ENCODE measurements at places on chromosomes 3 and 15. TPM values are rescaled to one million over a fixed set of nuclear protein-coding genes. Genes with fewer than 3 reads are reported as not detected.
A peak's percentile ranks its signal among the peaks of the same experiment; 100 is the strongest.

GRCh38 chr15:58074452-58074851 is 8.9 kb upstream of the ALDH1A2 start:
- no peak for DNase-seq

- no peak for DNase-seq
Observed at GRCh38 chr3:107487490-107487889, 35.3 kb upstream of the BBX start.

- no peak for DNase-seq
Observed at GRCh38 chr15:54566654-54567053, 588.4 kb downstream of the UNC13C start.

DNA sequence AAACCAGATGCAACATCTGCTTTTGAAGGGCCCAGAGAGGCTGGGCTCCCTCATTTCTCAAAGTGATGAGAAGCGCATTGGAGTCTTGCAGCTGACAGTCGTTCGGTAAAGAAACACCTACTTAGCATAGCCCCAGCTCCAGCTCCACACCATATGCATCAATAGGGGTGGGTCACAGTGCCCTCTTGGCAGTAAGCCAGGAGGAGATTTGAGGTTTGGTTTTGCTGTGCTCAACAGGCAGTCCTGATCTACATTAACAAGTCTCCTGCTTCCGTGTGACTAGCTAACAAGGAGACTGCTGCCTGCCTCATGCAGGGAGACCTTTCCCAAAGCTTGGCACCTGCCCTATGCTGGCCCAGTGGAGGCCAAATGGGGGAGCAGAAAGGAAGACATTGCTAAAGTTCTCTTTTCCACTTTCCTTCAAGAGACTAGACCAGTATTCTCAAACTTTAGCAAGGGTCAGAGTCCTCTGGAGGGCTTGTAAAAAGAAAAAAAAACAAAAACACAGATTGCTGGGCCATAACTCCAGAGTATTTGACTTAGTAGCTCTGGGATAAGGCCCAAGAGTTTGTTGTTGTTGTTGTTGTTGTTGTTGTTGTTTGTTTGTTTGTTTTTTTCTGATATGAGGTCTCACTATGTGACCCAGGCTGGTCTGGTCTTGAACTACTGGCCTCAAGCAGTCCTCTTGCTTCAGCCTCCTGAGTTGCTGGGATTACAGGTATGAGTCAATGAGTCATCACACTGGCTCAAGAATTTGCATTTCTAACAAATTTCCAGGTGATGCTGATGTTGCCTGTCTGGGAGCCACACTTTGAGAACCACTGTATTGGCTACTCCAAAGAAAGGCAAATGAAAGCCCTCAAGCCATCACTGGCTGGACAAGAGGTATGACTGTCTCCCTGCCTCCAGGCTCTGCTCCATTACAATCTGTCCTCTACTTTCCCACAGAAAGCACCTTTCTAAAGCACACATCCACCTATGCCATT is 294.9 kb downstream of the RORA start:
- no peak for DNase-seq

GRCh38 chr3:53589201-53589600 is 94.8 kb downstream of the CACNA1D start:
- no peak for DNase-seq

DNA sequence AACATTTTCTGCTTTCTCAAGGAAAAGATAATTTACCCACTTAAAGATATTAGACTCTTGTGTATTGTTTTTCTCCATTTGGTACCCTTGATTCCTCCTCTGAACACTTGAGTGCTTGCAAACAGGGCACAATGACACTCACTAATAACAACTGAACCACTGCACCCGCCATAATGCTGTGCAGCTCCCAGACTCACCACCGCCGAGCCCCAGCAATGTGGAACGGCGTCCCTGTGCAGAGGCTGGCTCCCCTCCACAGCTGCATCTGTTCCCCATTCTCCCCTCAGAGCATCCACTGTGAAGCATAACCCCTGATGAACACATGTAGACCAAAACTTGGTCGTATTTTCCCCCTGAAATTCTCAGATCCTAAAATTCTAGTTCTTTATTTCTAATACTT is 276.2 kb upstream of the PLSCR5 start:
- DNase-seq, result no peak

GRCh38 chr15:62912808-62913207 is 129.7 kb upstream of the TPM1 start:
- DNase-seq, result no peak

DNA sequence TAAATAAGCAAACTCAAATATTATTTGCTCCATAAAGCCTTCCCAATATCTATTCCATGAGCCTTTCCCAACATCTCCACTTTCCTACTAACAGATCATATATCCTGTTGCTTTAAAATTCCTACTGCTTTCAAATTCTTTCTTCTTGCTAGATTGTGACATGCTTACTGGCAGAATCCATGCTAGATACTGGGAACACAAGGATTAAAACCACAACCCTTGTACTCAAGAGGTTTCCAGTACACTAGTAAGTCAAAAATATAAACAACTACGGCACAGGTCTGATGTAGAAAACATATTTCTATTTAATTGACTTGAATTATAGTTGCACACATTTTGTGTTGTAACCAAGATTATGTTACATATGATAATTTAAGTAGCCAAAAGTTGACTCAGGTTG is 275.0 kb downstream of the ZBTB20 start:
- no peak for DNase-seq

DNA sequence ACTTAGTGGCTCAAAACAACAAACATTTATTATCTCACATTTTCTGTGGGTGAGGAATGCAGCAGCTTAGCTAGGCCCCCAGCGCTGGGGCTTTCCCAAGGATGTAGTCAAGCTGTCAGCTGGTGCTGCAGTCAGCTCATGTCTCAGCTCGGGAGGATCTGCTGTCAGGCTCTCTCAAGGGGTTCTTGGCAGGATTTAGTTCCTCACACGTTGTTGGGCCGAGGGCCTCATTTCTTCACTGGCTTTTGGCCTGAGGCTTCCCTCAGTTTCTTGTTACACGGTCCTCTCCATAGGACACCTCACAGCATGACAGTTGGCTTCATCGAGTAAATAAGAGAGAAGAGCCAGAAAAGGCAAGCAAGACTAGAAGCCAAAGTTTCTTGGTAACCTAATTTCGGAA is 13.7 kb upstream of the U2SURP start:
- DNase-seq, result no peak

- DNase-seq, result no peak
Observed at GRCh38 chr3:34072297-34072696, 273.9 kb downstream of the PDCD6IP start.

- no peak for DNase-seq
Observed at GRCh38 chr3:45683417-45684326, 5.5 kb upstream of the SACM1L start.

DNA sequence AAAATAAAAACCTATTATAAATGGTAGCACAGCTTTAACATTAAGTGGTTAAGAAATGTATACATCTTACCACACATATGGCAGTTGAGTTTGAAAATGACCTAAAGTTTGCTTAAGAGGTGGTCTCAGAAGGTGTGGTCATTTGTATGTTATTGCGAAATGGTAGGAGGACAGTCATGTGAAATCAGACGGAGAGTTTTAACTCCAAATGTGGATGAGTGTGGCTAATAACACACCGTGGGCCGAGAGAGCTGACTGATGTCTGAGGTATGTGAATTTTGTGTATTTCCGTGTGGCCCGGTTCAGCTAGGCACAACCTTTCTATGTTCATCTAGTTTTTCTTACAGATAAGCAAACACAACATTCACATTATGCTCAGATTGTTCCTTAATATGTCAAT is 71.9 kb downstream of the ARNT2 start:
- DNase-seq, result no peak

- no peak for DNase-seq
Observed at GRCh38 chr3:63937661-63938651, 25.8 kb upstream of the SCAANT1 start.

GRCh38 chr3:36893826-36894225 is 51.0 kb downstream of the TRANK1 start:
- DNase-seq, result no peak

- no peak for DNase-seq
Observed at GRCh38 chr15:65791335-65792137, 557 bp downstream of the DENND4A start.

DNA sequence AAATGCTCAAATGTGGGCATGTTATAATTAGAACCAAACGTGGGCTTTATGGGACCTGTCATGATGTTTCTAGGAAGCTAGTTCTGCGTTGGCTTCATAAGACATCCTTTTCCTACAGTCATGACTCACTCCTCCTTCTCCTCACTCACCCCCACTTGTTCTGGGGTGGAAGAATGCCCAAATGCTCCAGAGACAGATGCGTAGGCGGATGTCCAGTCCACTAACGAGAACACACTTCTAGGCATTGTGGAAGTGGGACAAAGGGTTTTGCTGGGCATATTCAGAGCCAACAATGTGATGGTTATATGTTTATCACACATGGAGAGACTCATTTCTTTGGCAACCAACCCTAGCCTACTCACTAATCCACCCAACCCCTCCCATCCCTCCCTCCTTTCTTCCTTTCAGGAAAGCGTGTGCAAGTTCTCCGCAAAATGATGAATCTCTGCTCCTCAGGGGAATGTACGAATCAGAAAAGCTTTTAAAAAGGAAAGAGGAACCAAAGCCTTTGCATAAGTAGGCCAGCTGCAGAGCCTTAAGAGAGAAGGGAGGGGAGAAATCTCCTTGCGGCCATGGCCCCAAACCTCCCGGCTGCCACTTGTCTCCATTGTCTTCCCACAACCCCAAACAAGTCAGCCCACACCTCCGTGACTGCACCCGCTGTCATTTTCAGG is 123.0 kb upstream of the SPRED1 start:
- peak; percentile 9 for DNase-seq

DNA sequence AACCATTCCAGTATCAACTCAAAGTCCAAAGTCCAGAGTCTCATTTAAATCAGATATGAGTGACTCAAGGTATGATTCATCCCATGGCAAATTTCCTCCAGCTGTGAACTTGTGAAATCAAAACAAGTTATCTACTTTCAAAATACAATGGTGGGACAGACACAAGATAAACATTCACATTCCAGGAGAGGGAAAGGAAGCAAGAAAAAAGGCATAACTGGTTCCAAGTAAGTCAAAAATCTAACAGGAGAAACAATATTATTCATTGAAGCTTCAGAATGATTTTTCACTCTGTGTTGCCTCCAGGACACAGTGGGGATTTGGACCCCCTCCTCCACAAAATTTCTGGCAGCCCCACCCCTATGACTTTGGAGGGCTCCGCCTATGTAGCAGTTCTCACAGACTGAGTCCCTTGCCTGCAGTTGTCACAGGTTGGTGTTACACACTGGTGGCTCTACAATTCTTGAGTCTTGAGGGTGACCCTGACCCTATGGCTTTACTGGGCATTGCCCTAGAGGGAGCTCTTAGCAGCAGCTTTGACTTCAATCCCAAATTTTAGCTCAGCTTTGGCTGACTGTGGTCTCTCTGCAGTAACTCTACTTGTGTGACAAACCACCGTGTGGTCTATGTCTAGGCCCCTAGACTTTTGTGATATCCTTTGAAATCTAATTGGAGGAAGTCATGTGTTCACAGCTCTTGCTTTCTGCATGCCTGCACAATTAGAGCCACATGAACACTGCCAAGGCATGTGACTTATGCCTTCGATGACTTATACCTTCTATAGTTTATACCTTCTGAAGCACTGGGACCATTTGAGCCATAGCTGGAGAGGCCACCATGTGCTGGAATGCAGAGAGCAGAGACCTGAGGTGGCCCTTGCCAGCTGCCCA is 644.2 kb downstream of the GRM7 start:
- no peak for DNase-seq

- no peak for DNase-seq
Observed at GRCh38 chr3:15092686-15093085, 6.3 kb downstream of the RBSN start.

GRCh38 chr3:188157407-188157806 is 3.5 kb downstream of the LPP start:
- DNase-seq, result no peak

DNA sequence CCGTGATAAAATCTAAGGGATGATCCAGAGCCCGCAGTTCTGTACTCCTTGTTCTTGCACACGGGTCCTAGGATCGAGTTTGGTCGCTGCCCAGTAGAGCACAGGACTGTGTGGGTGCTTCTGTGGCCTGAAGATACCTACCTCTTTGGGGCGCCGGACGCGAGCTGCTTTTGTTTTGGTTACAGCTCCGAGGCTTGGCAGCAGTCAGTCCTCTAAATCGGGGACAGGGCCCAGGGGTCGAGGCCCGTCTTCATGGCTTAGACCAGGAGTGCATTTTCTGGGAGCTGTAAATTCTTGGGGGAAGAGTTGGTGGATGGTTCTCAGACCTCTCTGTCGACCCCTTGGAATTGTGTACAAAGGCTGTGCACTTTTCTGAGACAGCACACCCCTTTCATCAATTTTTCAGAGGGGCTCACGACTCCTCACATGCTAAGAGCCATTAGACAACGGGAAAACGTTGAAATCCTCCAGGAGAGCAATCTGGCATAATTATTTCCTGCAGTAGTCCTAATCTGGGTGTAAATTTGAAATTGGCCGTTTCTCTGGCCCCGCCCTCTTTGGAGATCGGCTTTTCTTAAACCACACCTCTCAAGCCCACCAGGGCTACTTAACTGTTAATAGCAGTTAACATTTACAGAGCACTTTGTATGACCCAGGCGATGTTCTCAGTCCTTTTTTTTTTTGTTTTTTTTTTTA is 928 bp downstream of the CEP97 start:
- DNase-seq, result peak; percentile 52

GRCh38 chr15:57158589-57158988 is 217.7 kb upstream of the CGNL1 start:
- peak; percentile 9 for DNase-seq

GRCh38 chr3:119322021-119322834 is 28.0 kb downstream of the ARHGAP31 start:
- DNase-seq, result no peak

- no peak for DNase-seq
Observed at GRCh38 chr3:5297895-5298294, 110.4 kb downstream of the EDEM1 start.

GRCh38 chr3:134009345-134010000 is 20.3 kb downstream of the SLCO2A1 start:
- DNase-seq, result no peak

DNA sequence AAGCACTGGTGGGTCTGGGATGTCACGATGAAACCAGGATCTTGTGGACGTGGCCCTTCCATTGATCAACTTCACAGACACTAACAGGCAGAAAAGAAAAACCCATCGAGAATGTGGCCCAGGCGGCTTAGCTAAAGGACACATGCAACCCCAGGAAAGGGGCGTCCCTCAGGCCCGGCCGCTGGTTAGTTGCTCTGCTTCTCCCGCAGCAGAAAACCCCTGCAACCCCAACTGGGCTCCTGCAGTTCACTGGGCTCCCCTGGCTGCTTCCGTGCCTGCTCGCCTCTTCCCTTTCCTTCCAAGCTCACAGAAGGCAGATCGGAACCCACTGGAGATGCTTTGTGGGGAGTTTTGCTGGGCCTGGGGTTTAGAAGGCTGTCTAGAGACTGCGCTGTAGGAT is 1.1 kb downstream of the GASK1A start:
- no peak for DNase-seq

Gene UPK1B
- not detected for polyA plus RNA-seq

Gene HAUS2
- polyA plus RNA-seq, result 11.3 TPM

Gene MKRN3
- polyA plus RNA-seq, result 4.7 TPM

Gene PARP6
- 76.6 TPM for polyA plus RNA-seq

Gene ROBO2
- not detected for polyA plus RNA-seq

Gene RHOV
- 0.49 TPM for polyA plus RNA-seq

Gene PPARG
- polyA plus RNA-seq, result 2.8 TPM

Gene TMEM40
- polyA plus RNA-seq, result 0.05 TPM

Gene EFCC1
- not detected for polyA plus RNA-seq

Gene IL17RB
- 0.16 TPM for polyA plus RNA-seq

Gene DPPA2
- not detected for polyA plus RNA-seq
